ENCODE measurements at places on chromosomes 13 and 19. TPM values are rescaled to one million over a fixed set of nuclear protein-coding genes. Genes with fewer than 3 reads are reported as not detected.

The MISP3 gene
- 3.5 TPM for total RNA-seq

The LRRC8E gene
- 9.2 TPM for total RNA-seq

DNA sequence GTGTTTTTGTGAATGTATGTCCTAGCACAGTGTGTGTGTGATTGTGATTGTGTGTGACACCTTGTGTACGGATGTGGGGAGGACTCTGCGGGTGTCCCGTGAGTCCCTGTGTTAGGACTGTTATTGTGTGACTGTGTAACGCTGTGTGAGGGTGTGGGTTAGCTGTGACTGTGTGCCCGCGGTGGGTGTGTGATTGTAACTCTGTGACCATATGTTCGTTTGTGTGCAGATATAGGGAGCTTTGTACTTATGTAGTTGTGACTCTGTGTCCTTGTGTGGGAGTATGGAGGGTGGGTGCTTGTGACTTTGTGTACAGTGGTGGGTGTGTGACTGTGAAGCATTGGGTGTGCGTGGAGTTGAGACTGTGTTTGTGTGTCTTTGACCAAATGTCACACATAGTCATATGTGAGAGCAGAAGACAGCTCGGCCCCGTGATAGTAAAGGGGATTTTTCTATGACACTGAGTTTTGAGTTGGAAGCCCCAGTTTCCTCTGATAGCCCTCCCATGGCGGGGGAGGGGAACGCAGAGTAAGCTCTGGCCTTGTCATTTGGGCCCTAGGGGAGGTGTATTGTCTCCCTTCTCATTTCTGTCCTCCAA lies 949 bp upstream of the ZNF260 start:
- no peaks in the 10 kb centered on the region for H3K36me3 ChIP-seq
- H3K4me1 ChIP-seq: no peaks in the 10 kb centered on the region
- peak overlapping the region; percentile 68 for H3K4me3 ChIP-seq
- H3K27me3 ChIP-seq: no peaks in the 10 kb centered on the region
- peak overlapping the region; percentile 93 for H3K27ac ChIP-seq

DNA sequence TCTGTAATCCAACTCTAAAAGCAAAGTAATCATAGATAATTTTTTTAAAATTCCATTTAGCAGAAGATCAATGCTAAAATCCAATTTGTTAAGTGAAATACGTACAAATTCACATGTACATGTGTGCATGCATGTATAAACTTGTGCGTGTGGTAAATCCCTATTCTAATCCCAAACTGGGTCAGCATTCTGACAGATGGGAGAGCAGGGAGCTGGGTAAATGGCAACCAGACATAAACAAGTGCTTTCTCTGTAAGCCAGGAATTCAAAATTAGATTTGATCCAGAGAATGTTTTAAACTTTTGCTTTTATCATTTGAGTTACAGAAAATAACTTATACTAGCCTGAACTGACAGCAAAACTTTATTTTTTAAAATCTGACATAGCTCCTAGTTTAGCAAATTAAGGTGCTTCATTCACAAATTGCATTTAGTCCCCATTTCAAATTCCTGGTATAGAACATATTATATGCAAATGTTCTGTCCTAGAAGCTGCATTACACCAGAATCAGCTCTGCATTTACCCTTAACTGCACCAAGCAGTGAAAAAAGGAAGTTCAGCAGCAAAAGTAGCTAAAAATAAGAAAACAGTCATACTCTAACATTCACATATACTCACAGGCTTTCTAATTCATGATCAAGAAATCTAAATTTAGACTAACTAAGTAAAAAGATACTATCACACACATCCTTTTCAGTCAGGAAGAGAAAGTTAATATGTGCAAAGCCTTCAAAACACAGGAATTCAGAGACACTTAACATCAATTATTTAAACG lies 32.6 kb downstream of the UBL3 start:
- H3K27ac ChIP-seq: no peak overlapping the region

GRCh38 chr13:111924678-111925075 lies 142.3 kb upstream of the SOX1 start:
- DNase-seq: no peak
- no peaks in the 10 kb centered on the region for H3K36me3 ChIP-seq
- no peaks in the 10 kb centered on the region for H3K27me3 ChIP-seq
- no peak overlapping the region for H3K4me3 ChIP-seq
- H3K27ac ChIP-seq: no peak overlapping the region

DNA sequence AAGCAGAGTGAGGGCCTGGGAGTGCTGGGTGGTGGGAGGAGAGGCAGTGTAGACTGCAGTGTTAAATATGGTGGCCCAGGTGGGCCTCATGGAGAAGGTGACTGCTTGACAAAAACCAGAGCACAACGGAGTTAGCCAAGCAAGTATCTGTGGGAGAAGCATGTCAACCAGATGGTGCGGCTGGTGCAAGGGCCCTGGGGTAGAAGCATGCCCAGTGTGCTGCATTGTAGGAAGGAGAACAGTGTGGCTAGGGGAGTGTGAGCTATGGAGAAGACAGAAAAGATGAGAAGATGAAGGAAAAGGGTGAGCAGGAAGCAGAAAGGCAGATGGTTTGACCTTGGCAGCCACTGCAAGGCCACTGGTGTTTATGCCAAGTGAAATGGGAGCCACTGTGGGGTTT lies 2.2 kb upstream of the VSTM2B start:
- H3K4me1 ChIP-seq: no peaks in the 10 kb centered on the region
- H3K36me3 ChIP-seq: no peaks in the 10 kb centered on the region
- H3K27ac ChIP-seq: no peak overlapping the region
- no peak overlapping the region for H3K4me3 ChIP-seq

GRCh38 chr13:59126474-59126873 lies 1037.3 kb downstream of the DIAPH3 start:
- no peak overlapping the region for H3K4me3 ChIP-seq
- no peak for DNase-seq
- no peaks in the 10 kb centered on the region for H3K36me3 ChIP-seq
- no peaks in the 10 kb centered on the region for H3K4me1 ChIP-seq

DNA sequence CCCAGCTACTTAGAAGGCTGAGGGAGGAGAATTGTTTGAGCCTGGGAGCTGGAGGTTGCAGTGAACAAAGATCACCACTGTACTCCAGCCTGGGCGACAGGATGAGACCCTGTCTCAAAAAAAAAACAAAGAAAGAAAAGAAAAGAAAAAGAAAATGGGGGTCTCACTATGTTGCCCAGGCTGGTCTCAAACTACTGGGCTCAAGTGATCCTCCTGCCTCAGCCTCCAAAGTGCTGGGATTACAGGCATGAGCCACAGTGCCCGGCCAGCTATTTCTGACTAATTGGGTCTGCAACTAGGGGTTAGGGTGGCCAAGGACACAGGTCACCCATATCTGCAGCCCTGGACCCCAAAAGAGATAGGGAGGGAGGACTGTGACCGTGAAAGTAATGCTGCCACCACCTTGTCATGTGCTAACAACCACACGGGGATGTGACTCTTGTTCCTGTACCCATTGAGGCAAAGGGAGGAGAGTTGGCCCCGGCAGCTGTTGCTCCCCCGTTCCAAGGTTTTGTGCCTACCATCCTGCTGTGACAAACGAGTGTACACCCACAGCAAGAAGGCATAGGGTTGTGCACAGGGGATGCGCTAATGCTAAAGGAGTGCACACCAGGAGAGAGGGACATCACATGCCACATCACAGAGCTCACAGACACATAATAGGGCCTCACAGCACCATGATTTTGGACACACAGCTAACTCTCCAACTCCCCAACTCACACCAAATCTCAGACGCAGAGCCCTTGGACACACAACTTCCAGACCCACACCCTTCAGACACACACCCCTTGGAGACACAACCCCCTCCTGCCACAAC lies 619 bp downstream of the MEF2B start:
- peaks cover 10% of the 10 kb centered on the region for H3K4me1 ChIP-seq
- H3K36me3 ChIP-seq: no peaks in the 10 kb centered on the region
- no peak overlapping the region for H3K4me3 ChIP-seq
- H3K27me3 ChIP-seq: no peaks in the 10 kb centered on the region
- no peak overlapping the region for H3K27ac ChIP-seq

DNA sequence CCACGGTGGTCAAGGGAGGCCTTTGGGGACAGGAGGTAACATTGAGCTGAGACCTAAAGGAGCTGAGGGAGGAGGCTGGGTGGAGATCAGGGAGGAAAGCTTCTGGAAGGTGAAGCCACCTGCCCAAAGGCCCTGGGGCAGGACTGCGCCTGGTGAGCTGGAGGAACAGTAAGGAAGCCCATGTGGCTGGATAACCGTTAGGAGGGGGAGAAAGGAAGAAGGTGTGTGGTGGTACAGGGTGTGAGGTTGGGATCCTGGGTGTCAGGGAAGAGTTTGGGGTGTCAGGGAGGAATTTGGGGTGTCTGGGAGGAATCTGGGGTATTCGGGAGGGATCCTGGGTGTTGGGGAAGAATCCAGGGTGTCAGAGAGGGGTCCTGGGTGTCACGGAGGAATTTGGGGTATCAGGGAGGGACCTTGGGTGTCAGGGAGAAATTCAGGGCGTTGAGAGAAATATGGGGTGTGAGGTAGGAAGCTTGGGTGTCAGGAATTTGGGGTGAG lies 695 bp downstream of the TICAM1 start:
- H3K4me3 ChIP-seq: peak overlapping the region; percentile 89
- no peak for DNase-seq
- no peaks in the 10 kb centered on the region for H3K36me3 ChIP-seq
- H3K4me1 ChIP-seq: peaks cover 10% of the 10 kb centered on the region
- no peaks in the 10 kb centered on the region for H3K27me3 ChIP-seq

DNA sequence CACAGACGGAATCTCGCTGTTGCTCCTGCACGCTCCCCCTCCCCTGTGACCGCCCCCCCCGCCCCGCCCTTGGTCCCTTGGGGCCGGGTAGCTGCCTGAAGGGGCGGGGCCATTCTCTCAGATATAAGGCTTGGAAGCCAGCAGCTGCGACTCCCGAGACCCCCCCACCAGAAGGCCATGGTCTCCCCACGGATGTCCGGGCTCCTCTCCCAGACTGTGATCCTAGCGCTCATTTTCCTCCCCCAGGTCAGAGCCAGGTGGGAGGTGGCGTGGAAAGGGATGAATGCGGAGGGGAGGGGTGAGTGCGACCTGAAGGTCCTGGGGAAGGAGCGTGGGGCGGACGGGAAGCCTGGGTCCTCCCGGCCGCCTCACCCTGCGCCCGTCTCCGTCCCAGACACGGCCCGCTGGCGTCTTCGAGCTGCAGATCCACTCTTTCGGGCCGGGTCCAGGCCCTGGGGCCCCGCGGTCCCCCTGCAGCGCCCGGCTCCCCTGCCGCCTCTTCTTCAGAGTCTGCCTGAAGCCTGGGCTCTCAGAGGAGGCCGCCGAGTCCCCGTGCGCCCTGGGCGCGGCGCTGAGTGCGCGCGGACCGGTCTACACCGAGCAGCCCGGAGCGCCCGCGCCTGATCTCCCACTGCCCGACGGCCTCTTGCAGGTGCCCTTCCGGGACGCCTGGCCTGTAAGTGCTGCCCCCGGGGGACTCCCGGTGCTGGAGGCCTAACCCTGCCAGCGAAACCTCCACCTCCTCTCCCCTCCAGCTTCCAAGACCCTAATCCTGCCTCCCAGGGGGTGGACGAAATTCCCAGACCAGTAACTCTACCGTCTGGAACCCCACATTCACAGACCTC lies at the start of gene DLL3:
Gene DLL3 (plus strand): TSS at position 150 of the 845 bp plus-strand sequence. CDS start 28 bp downstream, at position 178.
- H3K4me1 ChIP-seq: peaks cover 16% of the 10 kb centered on the region
- no peaks in the 10 kb centered on the region for H3K36me3 ChIP-seq
- no peak within 1 kb of the TSS for H3K27ac ChIP-seq

GRCh38 chr19:38266981-38267597 lies 2.7 kb downstream of the SPINT2 start:
- H3K27me3 ChIP-seq: no peaks in the 10 kb centered on the region
- H3K27ac ChIP-seq: no peak overlapping the region
- H3K4me1 ChIP-seq: peaks cover 40% of the 10 kb centered on the region
- no peak overlapping the region for H3K4me3 ChIP-seq
- DNase-seq: no peak

- no peak within 1 kb of the TSS for H3K4me3 ChIP-seq
- H3K27me3 ChIP-seq: no peaks in the 10 kb centered on the region
These were observed at the start of gene PALM for GRCh38 chr19:708154-709143. PALM (plus strand) TSS chr19:708935; CDS start chr19:709147, 212 bp downstream.

DNA sequence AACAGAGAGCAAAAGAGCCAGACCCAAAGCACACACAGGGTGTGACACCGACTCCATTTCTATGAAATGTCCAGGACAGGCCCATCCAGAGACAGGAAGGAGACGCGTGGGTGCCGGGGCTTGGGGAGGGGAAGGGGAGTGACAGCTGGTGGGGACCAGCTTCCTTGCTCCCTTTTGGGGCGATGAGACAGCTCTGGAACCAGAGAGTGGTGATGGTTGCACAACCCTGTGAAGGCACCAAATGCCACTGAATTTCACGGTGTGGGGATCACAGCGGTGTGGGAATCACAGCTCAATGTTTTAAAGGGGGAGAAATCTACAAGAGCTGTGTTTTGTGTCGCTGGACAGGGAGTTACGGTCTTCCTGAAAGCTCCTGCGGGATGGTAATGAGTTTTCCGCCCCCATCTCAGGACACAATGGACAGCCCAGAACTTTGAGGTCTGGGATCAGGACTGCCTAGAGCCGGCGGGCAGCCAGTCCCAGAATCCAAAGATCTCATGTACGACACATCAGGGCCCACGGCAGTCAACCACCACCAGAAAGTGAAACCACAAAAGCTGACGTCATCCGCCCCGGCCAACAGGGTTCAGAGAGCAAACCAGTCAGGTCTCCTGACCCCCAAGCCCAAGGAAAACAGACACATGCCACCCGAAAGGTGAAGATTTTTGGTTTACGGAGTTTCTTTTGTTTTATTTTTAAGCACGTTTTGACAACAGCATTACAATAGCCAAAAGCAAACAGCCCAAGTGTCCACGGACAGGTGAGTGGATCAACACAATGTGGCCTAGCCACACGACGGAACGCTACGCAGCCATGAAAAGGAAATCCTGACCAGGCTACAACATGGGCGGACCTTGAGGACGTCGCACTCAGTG lies 7.3 kb downstream of the SGTA start:
- peak overlapping the region; percentile 40 for H3K27ac ChIP-seq
- no peaks in the 10 kb centered on the region for H3K36me3 ChIP-seq
- H3K4me1 ChIP-seq: peaks cover 39% of the 10 kb centered on the region
- no peak overlapping the region for H3K4me3 ChIP-seq

- H3K27ac ChIP-seq: no peak overlapping the region
- H3K4me1 ChIP-seq: no peaks in the 10 kb centered on the region
- peaks cover 18% of the 10 kb centered on the region for H3K27me3 ChIP-seq
- no peaks in the 10 kb centered on the region for H3K36me3 ChIP-seq
These were observed 5.0 kb downstream of the KLK4 start for GRCh38 chr19:50906217-50906616.

DNA sequence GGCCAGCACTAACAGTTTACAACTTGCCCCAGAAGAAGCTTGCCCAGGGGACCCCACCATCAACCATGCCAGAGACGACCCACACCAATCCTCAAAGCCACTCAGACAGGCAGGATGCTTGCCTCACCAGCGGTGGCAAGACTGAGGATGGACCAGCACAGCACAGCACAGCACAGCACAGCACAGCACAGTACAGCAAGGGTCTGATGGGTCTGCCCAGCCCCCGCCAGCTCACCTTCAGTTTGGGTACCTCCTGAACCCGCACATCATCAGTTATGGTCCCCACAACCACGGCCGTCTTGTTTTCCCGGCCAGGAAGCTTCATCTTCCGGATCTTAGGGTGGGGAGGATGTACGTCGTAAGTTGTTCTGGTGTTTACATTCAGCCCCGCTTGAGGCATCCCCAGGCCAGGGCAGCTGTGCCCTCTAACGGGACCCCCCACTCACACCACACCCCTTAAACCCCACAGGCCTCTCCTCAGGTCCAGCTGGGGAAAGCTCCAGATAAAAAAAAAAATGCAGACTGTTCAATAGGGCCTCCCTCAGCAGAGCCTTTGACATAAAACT lies 1.7 kb upstream of the FAM83E start:
- H3K27ac ChIP-seq: no peak overlapping the region
- DNase-seq: no peak
- H3K27me3 ChIP-seq: no peaks in the 10 kb centered on the region
- no peaks in the 10 kb centered on the region for H3K36me3 ChIP-seq
- H3K4me1 ChIP-seq: peaks cover 32% of the 10 kb centered on the region

GRCh38 chr19:6737873-6738786 lies 750 bp upstream of the GPR108 start:
- peak overlapping the region; percentile 90 for H3K27ac ChIP-seq
- peaks cover 41% of the 10 kb centered on the region for H3K4me1 ChIP-seq
- no peaks in the 10 kb centered on the region for H3K36me3 ChIP-seq
- H3K27me3 ChIP-seq: no peaks in the 10 kb centered on the region
